Iris pigment epithelial cell (primary cell): ENCODE measurements at places on chromosomes 3 and 15.
A peak's percentile ranks its signal among the peaks of the same experiment; 100 is the strongest.

GRCh38 chr3:56971816-56972215 lies 88.6 kb upstream of the SPATA12 start:
- no peak for DNase-seq

DNA sequence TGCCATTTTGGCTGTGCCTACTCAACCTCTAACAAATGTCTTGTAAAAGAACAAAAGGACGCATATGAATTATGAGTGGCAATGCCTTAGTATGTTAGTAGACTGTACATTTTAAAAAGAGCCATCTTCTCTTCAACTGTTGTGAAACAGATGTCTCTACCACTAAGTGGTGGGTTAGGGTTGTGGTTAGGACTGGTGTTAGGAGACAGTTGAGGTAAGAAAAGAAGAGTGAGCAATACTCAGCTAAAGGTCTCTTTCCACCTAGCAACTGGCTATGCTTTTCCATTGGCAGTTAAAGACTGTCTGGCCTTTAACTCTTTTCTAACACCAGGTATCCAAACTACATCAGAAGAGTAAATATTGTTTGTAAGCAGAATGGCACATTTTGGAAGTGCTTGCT lies 221.7 kb upstream of the TBC1D5 start:
- no peak for DNase-seq

DNA sequence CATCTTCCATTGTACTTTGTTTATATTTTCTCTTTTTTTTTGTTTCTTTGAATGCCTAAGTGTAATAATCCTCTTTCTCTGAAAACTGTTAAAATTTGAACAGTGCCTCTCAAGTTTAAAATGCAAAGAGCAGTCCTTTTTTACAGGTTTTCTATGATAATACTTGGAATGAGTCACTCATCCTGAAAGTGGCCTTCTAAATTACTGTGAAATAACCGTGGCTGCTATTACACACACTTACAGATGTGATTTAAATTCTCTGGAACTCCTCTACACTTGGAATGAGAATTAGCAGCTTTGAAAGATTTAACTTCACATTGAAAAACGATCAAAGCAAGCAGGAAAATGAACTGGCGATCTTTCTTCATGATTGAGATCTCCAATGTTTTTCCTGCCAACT lies 105.9 kb downstream of the ROBO1 start:
- peak; percentile 12 for DNase-seq

GRCh38 chr15:80996247-80996646 lies 4.5 kb upstream of the TLNRD1 start:
- peak; percentile 14 for DNase-seq

DNA sequence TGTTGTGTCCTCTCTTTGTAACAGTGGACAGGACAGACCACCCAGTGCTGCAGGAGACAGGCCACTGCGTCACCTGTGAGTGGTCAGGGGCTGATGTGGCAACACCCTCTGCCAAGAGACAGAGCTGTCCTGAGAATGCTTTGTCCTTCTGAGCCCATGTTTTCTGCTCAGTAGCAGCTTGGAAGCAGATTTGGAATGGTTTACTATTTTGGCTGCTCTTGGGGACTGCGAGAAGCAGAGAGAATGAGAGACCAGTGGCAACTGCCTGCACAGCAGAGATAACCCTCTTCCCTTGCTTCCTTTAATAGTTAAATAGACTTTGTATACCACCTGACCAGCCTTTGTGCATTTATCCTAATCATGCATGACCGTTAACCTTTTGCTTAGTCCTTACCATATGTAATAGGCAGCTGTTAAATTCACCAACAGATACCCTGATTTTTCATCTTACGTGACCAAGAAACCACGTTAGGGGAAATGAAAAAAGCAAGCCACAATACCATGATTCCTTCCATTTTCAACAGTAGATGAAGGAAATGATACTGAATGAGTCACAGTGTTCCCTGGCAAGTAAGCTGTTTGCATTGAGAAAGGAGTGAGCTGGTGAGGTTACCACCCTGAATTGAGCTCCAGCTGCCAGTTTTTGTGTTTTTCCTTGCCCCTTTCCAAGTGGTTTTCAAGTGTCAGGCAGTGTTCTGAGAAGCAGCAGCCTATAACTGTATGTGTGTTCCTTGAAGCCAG lies 35.5 kb downstream of the B3GALNT1 start:
- DNase-seq = peak; percentile 73

DNA sequence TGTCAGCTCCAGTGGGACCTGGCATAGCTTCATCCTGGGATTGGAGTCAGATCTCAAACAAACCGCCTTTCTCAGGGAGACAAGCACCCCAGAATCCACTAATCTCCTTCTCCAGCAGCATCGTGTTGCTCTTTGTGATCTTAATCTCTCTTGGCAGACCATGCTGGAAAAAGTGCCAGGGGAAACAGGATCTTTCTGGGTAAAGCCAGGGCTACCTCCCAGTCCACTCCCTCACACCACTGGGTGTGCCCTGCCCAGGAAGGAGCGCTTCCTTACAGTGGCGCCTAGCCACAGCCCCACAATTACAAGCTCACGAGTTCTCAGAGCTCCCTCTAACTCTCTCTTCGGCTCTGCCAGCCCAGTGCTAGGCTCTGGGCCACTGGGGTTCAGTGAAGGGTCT lies 32.2 kb downstream of the RPLP1 start:
- DNase-seq = no peak

GRCh38 chr15:33040496-33040895 lies 154.0 kb downstream of the FMN1 start:
- DNase-seq = no peak

DNA sequence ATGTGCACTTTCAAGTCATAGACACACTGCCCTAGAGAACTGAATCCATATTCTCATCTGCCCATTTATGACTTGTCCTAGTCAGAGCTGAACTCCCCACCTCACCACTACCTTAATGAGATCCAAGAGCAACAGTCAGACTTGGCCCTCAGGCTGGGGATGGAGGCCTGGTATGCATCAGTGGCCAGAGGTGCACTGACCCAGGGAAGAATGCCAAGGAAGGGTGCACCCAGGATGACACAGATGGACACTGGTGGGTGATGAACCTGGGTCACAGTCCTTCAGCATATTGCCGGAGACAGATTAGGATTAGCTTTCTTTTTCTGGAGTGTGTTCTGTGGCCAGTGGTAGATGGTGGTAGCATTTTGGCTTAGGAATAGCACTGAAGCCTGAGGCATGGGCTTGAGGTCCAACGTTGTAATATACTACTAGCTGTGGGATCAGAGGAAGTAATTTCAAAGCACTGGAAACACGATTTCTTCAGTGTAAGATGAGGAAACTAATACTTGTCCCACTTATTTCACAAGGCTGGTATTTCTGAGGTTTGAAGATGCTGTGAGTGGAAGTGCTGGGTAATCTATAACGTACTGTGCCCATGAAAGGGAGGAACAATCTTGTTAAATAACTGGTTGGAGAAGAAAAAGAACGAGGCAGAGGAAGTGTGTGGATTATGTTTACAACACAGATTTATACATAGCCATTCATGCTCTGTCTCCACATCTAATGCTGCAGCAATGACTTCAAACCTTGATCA lies 265.0 kb downstream of the THRB start:
- DNase-seq = no peak

DNA sequence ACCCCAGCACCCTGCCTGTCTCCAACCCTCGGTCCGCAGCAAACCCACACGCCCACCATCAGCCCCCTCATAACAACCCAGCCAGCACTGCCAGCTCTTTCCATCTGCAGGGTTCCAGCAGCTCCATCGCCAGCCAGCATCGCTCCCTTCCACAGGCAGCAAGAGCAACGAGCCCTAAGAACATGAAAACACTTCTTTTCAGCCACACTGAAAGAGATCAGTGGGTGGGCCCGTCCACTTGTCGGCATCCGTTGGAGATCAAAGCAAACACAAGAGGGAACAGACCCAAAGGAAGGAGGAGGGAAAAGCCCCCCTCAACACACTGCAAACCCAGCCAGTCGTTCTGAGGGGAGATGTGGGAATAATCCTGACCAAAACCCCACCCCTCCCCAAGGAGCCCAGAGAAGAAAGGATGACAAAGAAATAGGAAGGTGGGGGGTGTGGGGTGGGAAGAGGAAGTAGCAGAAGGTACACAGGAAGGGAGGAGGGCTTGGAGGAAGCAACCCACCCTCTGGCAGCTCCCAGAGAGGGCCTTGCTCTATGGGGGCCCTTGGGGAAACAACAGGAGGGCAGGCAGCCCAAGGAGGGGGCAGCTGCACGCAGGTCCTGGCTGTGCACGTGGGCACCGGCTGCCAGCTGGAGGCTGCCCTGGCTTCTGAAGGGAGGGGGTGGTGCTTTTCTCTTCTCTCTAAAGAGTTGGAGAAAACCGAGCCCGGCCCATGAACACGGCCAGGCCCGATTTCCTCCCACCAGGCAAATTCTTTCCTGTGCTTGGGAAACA lies 473.6 kb upstream of the PROK2 start:
- no peak for DNase-seq

DNA sequence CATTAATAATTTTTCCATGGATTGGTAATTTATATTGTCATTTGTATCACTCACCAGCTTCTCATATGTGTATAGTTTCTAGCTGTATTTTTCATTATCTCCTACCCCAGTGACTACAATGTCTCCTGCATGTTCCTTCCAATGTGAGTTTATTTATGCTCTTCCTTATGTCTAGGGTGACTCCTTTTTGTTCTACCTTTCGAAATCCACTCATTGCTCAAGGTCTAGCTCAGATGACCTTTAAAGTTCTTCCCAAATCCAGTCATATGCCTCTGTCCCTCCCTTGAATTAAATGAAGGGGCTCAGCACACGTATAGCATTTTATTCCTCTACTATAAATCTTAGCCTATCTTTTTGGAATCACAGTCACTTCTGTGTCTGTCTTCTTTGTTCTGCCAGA lies 53.0 kb downstream of the TMEM45A start:
- DNase-seq = no peak

DNA sequence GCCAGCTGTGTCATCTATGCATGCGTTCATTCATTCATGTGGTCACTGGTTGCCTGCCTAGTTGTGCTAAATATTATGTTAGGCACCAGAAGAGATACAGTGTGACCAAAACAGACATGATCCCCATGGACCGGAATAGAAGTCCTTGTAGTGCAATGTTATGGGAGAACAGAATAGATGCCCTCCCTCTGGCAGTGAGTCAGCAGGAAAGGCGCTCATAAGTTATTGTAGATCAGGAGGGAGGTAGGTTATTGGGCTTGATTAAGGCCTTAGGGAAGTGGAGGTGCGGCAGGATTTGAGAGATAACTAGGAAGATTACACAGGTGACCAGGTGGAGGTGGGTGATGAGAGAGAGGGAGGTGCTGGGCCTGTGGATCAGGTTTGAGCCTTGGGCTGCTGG lies 5.2 kb downstream of the MCTP2 start:
- no peak for DNase-seq

DNA sequence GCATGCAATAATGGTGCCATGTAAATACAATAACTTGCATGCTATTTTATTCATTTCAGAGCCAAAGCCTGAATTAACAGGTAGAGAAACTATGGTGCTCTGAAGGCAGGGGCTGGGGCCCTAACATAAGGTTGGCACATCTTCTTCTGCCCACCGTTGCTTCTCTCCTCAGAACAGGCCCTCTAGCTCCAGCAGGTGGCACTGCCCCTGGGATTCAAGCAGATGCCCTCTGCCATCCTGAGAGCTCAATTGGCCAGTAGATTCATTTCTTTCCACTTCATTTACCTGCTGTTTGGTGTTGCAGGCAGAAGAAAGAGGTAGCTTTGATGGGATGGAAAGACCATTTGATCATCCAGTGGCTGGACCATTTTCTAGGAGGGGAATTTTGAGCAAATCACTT lies 130.5 kb downstream of the FOXB1 start:
- DNase-seq = no peak

GRCh38 chr3:4664412-4664811 lies 171.3 kb downstream of the ITPR1 start:
- no peak for DNase-seq

DNA sequence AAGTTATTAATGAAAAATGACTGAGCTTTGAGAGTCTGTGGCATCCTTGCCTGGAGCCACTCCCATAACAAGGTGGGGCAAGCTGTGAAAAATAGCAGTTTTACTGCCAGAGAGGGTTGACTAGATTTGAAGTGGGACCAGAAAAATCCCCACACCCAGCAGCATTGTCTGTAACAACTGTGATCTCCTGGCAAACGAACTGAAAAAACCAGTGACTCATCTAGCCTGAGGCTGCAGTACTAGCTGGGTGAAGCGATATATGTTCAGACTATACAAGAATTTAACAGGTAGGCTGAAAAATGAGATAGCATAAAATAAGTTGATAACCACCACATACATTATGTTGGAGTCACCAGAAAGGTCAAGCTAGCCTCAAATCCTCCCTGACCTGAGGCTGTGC lies 64.0 kb downstream of the DPH6 start:
- peak; percentile 86 for DNase-seq

GRCh38 chr3:159761848-159762635 lies 226.6 kb upstream of the IL12A start:
- DNase-seq = no peak

DNA sequence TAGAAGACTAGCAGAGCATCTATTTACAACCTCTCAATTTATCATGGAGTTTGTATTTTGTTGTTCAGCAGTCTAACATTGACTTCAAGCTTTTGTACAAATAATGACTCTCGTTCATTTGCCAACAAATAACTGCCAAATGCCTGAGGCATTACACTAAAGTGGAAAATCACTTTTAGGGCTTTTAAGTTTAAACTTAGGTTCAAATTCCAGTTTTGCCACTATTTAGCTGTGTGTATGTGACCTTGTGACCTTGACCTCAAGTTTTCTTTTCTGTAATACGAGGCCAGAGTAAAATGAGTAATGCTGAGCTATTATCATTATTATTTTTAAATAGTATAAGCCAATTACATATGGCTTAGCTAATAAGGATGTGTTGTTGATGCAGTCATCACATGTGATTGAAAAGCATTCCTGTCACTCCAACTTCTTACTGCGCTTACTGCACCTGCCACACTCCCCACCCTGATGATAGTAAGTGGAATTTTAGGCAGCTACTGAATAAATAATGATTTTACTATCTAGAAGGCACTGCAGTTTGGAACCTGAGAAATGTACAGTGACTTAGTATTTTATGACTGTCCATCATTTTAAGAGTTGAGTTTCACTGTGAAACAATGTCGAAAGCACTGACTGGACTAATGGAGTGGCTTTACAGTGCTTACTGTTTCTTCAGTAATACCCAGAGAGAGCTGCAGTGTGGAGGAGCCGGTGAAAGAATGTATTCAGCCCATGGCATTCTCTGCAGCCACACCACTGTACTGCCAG lies 16.3 kb downstream of the ARL8B start:
- DNase-seq = peak; percentile 67

DNA sequence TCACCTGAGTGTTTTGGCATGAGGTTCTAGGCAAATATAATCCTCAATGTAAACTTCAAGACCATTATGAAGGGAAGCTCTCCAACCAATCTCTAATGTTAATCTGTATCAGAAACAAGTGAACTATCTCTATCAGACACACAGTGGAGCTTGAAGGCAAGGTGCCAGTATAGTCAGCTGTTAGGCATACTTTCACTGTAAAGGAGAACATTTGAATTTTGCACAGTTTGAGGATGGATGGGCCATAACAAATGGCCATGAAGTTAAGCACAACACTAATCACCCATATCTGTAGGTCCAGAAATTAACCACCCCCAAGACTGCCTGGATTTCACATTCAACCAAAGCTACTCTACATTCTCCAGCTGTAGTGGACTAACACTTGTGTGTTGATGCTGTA lies 69.1 kb upstream of the LMOD3 start:
- DNase-seq = no peak
